ENCODE measurements at places on chromosomes 16 and 17.
A peak's percentile ranks its signal among the peaks of the same experiment; 100 is the strongest.

DNA sequence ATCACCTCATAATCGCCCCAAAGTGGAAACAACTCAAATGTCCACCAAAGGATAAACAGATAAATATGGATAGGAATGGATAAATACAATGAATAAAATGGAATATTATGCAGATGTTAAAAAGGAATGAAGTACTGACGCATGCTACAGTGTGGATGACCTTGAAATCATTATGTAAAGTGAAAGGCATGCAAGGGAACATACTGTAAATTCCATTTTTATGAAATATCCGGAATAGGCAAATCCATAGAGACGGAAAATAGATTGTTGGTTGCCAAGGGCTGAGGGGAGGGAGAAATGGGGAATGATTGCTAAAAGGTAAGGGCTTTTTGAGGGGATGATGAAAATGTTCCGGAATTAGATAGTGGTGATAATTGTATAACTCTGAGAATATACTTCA lies 36.0 kb downstream of the STAT5B start:
- no peaks in the 10 kb centered on the region for H3K4me1 ChIP-seq
- H3K27me3 ChIP-seq, result no peaks in the 10 kb centered on the region
- H3K4me3 ChIP-seq, result no peak overlapping the region
- H3K27ac ChIP-seq, result no peak overlapping the region

DNA sequence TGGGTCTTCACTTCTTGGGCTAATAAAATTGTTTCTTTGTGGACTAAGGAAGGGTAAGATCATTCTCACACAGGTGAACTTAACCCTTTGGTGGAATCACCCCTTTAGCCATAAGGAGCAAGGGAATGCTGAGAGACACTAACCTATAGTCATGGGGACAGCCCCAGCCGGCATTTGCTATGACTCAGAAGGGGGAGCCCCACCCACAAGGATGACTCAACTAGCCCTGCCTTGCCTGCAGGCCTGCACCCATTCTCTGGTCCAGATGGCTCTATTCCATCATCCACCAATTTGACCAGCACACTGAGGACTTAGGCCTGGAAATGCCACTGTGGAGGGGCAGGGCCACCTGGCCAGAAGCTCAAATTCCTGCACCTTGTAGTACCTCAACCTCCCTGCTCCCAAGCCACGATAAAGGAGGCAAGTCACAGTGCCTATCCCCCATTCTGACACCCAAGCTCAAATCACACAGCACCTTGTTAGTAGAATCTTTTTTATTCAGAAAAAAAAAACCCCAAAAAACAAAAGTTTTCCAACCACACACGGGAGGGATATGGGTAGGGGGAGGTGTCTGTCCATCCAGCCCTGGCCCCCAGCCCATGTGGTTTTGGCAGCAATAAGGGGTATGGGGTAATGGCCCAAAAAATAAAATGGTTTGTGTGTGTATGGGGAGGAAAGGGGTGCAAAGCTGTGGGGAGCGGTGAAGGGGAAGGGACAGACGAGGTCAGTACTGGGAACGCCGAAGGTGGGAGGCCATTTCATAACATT lies 3.0 kb downstream of the PFN1 start:
- H3K4me3 ChIP-seq, result no peak overlapping the region
- H3K4me1 ChIP-seq, result peaks cover 20% of the 10 kb centered on the region
- peak; percentile 47 for DNase-seq
- peak overlapping the region; percentile 8 for H3K27ac ChIP-seq
- no peaks in the 10 kb centered on the region for H3K27me3 ChIP-seq

DNA sequence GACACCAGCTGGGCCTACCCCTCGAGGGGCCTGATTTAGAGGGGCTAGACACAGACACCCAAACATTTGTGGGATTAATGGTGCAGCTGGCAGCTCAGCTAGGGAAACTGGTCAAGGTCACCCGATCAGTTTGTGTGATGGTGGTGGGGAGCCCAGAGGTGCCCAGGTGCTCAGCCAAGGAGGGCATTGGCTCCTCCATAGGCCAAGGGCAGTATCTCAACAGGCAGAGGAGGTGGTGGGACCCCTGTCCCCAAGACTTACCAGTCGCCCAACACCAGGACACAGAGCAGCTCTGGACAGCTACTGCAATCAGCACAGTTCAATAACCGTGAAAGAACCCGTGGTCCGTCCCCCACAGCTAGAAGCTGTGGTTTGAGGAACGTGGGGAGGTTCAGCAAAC lies 120.9 kb downstream of the C16orf78 start:
- H3K4me3 ChIP-seq, result no peak overlapping the region
- no peak overlapping the region for H3K27ac ChIP-seq
- peaks cover 4% of the 10 kb centered on the region for H3K4me1 ChIP-seq
- no peaks in the 10 kb centered on the region for H3K27me3 ChIP-seq
- no peaks in the 10 kb centered on the region for H3K36me3 ChIP-seq

DNA sequence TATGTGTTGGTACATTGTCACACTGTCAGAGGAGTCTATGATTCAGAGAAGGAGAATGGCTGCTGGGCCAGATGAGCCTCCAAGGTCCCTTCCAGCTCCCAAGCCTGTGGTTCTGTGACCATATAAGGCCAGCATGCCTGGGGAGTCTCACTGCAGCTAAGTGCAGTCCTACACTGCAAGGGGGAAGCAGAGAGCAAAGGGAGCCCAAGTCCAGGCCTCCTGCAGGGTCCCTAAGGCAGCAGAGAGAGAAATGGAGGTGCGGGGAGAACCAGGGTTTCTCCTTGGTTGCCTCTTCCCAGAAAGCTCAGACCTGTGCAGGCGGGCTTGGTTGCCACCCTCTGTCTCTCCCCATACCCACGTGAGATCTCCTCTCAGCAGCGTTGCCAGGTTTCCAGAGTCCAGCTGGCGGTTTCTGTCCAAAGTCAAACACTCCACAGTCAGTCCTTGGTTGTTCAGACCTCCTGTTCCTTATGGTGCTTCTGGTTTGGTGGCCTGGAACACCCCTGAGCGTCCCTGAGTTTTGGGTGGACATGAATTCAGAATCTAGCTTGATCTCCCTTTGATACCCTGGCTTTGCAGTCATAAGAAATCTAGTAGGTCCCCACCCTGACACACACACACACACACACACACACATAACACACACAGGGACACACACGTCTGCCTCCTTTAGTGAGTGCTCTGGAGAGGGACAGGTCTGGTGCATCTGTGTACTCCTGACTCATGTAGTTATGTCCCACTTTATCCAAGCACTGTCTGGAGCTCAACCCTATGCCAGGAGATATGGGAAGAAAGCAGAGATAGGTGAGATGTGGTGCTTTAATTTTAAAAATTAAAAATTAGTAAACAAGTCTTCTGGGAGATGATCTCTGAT lies 78.8 kb downstream of the GNAO1 start:
- no peaks in the 10 kb centered on the region for H3K27me3 ChIP-seq
- no peak overlapping the region for H3K4me3 ChIP-seq
- no peak for DNase-seq
- no peaks in the 10 kb centered on the region for H3K4me1 ChIP-seq
- H3K27ac ChIP-seq, result peak overlapping the region; percentile 23

All from prostate gland (tissue), 2 donors.